ENCODE measurements at places on chromosomes 6 and 20. TPM values are rescaled to one million over a fixed set of nuclear protein-coding genes. Genes with fewer than 3 reads are reported as not detected.

GRCh38 chr20:35899064-35899463 lies 55.2 kb downstream of the SCAND1 start:
- no peak overlapping the region for H3K4me3 ChIP-seq
- no peaks in the 10 kb centered on the region for H3K27me3 ChIP-seq
- peaks cover 8% of the 10 kb centered on the region for H3K36me3 ChIP-seq
- no peak overlapping the region for H3K27ac ChIP-seq

GRCh38 chr6:30618270-30618797 lies 694 bp downstream of the MRPS18B start:
- H3K4me1 ChIP-seq, result peaks cover 30% of the 10 kb centered on the region
- peak overlapping the region; percentile 95 for H3K4me3 ChIP-seq
- no peaks in the 10 kb centered on the region for H3K27me3 ChIP-seq
- no peak for DNase-seq

DNA sequence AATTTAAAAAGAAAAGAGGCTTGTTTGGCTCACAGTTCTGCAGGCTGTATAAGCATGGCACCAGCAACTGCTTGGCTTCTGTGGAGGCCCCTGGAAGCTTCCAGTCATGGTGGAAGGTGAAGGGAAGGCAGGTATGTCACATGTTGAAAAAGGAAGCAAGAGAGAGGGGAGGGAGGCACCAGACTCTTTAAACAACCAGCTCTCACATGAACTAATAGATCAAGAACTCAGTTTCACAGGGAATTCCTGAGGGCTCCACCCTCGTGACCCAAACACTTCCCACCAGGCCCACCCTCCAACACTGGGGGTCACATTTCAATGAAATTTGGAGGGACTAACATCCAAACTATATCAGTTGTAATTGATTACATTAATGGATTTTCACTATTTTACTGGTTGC lies 127.9 kb upstream of the MLIP start:
- DNase-seq, result no peak
- H3K4me3 ChIP-seq, result no peak overlapping the region
- no peaks in the 10 kb centered on the region for H3K4me1 ChIP-seq

DNA sequence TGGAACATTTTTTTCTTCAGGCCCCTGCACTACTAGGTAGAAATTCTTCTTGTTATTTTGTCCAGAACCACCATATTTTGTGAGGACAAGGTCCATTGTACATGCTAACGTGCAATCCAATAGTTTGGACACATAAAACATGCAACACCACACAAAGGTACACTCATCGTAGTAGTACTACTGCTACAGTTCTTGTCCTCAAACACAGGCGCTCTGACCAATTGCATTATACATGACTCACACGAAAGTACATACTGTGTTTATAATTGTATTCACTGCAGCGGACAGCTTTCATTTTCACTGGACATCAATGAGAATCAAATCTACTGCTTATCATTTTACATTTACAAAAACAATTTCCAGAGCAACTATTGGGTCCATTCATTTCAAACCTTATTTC lies 15.3 kb upstream of the SMLR1 start:
- no peak for DNase-seq
- no peaks in the 10 kb centered on the region for H3K27me3 ChIP-seq
- H3K4me1 ChIP-seq, result no peaks in the 10 kb centered on the region
- no peak overlapping the region for H3K4me3 ChIP-seq
- no peak overlapping the region for H3K27ac ChIP-seq

The DNAH8 gene
- total RNA-seq, result 0.20 TPM

- no peaks in the 10 kb centered on the region for H3K27me3 ChIP-seq
- no peak overlapping the region for H3K4me3 ChIP-seq
- H3K27ac ChIP-seq, result no peak overlapping the region
- H3K36me3 ChIP-seq, result no peaks in the 10 kb centered on the region
Measured at GRCh38 chr6:134642279-134642678, 307.6 kb downstream of the ALDH8A1 start.

The FBXL4 gene
- total RNA-seq, result 12.4 TPM

DNA sequence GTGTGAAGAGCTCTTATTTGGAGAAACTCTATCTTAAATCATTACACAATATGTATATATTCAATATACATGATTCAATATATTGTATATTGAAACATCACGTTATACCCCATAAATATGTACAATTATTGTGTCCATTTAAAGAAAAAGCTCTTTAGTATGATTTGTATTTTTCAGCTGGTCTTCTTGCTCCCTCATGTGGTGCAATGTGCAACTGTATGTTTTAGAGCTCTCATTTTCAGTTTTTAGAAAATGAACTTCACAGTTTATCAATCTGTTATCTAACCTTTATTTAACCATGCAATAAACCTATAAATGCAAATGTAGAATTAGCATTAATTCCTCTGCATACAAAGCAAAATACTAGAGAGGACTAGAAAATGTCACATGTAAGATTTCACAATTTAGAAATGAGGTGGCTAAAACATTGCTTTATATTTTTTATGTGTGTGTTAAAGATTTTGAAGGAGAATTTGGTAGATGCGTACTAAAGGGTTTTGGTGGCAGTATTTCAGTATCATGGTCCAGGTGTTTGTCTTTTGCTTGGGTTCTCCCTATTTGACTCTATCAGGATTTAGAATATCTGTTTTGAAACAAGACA lies 167.1 kb downstream of the PHF3 start:
- H3K4me3 ChIP-seq, result no peak overlapping the region
- no peaks in the 10 kb centered on the region for H3K27me3 ChIP-seq
- H3K4me1 ChIP-seq, result no peaks in the 10 kb centered on the region
- H3K36me3 ChIP-seq, result no peaks in the 10 kb centered on the region
- DNase-seq, result no peak

DNA sequence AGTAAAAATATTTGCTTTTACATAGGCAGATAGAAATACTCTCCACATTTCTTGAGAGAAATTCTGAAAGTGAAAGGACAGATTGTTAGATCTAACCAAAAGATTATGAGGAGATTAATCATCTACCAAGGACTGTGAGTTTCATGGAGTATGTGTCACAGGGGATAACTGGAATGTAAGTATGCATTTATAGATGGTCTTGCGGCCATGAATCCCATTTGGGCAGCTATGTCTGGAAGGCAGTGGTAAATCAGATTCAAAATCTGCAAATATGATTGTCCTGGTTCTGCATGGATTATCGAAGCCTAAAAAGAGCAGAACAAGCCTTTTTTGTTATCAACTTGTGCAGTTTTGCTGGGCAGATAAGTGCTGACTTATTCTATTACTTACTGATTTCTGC lies 293.8 kb downstream of the RFPL4B start:
- no peaks in the 10 kb centered on the region for H3K4me1 ChIP-seq
- no peaks in the 10 kb centered on the region for H3K36me3 ChIP-seq
- no peak for DNase-seq
- H3K27me3 ChIP-seq, result no peaks in the 10 kb centered on the region
- no peak overlapping the region for H3K27ac ChIP-seq

Measured in CD8-positive, alpha-beta memory T cell (primary cell).